M059J (cell line): ENCODE measurements at places on chromosomes 2 and 18. TPM values are rescaled to one million over a fixed set of nuclear protein-coding genes. Genes with fewer than 3 reads are reported as not detected.

- DNase-seq, result no peak
These were observed 5.6 kb upstream of the MBOAT2 start for GRCh38 chr2:9008951-9009664.

The SIX3 gene
- not detected in 2 replicates for total RNA-seq

DNA sequence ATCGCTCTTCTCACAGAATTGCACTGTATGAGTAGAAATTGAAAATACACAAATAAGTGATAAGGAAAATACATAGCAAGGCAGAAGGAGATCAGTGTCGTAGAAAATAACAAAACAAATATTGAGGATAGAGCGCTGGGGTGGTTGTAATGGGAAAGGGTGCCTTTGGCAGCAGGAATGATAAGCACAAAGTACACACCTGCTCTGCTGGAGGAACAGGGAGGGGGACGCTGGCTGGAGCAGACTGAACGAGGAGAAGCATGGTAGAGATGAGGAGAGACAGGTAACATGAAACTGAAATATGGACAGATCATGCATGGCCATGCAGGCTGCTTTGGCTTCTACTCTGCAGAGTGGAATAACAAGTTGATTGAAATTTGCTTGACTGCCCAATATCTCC is 181.2 kb upstream of the FSHR start:
- no peak for DNase-seq

- DNase-seq, result peak; percentile 39
These were observed 4.8 kb upstream of the STAT4 start for GRCh38 chr2:191155608-191156071.

DNA sequence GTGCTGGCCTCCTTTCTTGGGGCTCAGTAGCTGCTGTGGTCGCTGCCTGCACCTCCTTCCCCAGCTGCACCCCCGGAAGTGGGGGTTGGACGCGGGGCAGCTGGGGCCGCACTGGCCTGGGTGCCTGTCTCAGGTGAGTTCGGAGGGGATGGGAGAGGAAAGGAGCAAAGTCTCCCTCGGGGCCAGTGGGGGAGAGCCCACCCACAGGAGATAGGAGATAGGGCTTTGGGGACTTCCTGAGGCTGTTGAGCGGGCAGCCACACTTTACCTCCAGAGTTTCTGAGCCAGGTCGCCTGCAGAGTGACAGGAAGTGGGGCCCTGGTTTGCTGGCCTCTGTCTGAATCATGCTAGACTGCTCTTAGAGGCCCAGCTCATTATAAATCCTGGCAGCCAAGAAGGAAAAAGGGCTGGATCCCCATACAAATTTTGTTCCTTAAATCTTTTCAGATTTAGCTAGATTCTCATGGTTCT is 8.1 kb downstream of the MBP start:
- DNase-seq, result peak; percentile 63

The FBXO11 gene
- 14.9 and 28.3 TPM in 2 replicates for total RNA-seq

- DNase-seq, result peak; percentile 64
These were observed 85.7 kb upstream of the ODC1 start for GRCh38 chr2:10533811-10534321.

The RSAD2 gene
- total RNA-seq, result 117 and 157 TPM in 2 replicates

GRCh38 chr18:74976331-74976909 is 232.5 kb downstream of the PTGR3 start:
- DNase-seq, result no peak

GRCh38 chr2:119126650-119127049 is 31.9 kb downstream of the C1QL2 start:
- DNase-seq, result peak; percentile 17

GRCh38 chr2:63649829-63650228 is 61.1 kb downstream of the MDH1 start:
- DNase-seq, result no peak

The ASAP2 gene
- 14.9 and 17.2 TPM in 2 replicates for total RNA-seq

The KRTCAP3 gene
- not detected in 2 replicates for total RNA-seq

GRCh38 chr18:62550746-62551145 is 27.9 kb downstream of the ZCCHC2 start:
- no peak for DNase-seq

GRCh38 chr2:172639823-172640222 is 83.9 kb downstream of the PDK1 start:
- peak; percentile 91 for DNase-seq

DNA sequence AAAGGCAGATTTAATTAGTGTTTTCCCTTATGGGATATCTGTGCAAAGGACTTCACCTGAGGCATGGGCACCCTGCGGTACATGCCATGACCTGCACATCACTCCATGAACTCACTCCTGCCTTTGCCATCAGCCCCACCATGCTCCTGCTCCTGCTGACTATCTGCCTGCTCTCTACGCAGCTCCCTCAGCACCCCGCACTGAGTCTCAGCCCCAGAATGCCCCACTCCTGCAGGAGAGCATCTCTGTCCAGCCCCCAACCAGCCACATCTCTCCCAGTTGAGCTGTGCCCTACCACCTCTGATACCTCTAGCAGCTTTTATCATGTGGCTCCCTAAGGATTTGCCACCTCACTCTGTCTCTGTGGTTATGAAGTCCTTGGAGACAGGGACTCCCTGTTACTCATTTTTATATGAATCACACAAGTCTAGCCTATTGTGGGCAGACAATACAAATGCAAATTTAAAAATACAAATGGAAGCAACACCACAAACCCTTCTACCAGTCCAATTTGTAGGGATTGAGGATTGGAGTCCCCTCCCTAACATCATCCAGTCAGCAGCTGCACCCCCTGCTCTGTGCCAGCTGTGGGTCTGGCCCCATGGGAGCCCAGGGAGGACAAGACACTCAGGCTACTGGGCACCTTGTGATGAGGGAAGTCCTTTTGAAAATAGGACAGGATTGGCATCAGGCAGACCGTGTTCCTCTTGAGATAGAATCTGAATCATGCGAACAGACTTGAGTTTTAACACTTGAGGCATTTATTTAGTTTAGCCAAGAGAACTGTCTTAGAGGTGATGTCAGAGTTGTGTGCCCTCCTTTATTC is 689.6 kb upstream of the HS6ST1 start:
- DNase-seq, result no peak

- no peak for DNase-seq
These were observed 117.5 kb upstream of the NCKAP5 start for GRCh38 chr2:133685636-133686215.

The NEU2 gene
- not detected in 2 replicates for total RNA-seq

GRCh38 chr2:240421381-240421780 is 14.1 kb upstream of the GPC1 start:
- no peak for DNase-seq

DNA sequence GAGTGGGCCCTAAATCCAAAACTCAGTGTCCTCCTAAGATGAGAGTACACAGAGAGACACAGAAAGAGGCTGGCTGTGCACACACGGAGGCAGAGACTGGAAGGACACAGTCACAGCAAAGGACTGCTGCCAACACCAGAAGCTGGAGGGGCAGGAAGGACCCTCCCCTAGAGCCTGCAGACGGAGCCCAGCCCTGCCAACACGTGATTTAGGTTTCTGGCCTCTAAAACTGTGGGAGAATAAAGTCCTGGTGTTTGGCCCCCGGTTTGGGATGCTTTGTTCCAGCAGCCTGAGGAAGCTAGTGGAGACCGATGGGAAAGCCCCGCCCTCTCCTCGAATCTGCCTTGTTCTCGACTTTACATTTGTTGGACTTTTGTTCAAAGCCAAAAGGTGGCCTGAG is 10.6 kb downstream of the CNDP1 start:
- DNase-seq, result no peak

DNA sequence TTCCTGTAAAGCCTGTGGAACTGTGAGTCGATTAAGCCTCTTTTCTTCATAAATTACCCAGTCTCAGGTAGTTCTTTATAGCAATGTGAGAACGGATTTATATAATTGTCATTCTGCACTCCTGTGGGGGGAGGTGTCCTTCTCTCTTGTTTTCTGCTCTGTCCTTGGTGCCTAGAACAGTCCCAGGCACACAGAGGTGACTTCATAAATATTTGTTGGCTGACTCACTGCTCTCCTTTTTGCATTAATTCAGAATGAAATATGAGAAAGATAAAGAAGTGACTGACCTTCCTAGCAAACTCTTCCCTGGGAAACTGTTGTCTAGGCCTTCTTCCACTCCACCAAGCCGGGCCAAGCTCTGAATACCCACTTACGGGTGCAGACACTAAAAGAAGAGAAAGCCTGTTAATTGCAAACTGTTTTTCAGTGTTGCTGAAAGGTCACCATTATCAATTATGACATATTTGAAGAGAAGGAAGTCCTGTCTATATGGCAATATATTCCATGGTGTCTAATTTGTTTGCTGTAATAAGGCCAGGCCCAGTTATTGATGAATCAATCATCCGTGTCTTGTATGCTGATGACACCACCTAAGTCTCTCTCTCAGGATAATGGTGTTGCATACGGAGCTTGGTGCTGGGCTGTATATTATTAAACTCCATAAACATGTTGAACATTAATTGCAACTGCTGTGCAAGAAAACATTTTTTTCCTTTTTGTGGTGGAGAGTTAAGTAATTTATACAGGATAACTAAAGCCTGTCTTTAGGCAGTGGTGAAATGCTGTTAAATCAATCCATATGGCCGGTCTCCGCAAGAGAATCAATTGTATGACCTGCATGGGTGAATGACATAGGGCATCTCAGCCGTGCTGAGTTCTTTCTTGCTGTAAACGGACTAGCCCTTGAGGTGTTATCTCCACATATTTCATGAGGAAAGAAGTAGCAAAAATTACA is 567.5 kb downstream of the SLC4A3 start:
- DNase-seq, result peak; percentile 52

The FMNL2 gene
- total RNA-seq, result 6.5 and 13.2 TPM in 2 replicates

The DLX1 gene
- 5.6 and 6.8 TPM in 2 replicates for total RNA-seq

The PRSS56 gene
- not detected in 2 replicates for total RNA-seq

DNA sequence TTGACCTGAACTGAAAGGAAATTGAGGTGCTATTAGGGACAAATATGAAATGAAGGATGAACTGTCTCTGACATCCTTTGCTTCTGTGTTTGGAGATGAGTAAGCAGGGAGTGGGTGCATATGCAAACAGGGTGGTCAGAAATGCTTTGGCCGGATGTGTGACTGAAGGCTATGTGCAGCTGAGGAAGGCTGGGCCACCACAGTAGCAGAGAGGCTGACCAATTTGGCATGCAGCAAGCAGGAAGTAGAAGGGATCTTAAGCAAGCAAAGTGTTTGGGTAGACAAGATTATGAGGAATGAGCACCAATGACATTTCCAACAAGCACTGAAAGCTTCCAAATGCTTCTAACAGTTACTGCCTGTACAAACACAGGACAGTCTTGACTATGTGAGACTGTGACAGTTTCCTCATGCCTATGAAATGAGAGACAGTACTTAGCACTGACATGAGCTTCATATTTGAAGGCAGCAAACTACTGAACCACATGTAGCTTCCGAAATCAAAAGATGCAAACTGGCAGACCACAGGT is 3.3 kb upstream of the ACTR3 start:
- peak; percentile 83 for DNase-seq

DNA sequence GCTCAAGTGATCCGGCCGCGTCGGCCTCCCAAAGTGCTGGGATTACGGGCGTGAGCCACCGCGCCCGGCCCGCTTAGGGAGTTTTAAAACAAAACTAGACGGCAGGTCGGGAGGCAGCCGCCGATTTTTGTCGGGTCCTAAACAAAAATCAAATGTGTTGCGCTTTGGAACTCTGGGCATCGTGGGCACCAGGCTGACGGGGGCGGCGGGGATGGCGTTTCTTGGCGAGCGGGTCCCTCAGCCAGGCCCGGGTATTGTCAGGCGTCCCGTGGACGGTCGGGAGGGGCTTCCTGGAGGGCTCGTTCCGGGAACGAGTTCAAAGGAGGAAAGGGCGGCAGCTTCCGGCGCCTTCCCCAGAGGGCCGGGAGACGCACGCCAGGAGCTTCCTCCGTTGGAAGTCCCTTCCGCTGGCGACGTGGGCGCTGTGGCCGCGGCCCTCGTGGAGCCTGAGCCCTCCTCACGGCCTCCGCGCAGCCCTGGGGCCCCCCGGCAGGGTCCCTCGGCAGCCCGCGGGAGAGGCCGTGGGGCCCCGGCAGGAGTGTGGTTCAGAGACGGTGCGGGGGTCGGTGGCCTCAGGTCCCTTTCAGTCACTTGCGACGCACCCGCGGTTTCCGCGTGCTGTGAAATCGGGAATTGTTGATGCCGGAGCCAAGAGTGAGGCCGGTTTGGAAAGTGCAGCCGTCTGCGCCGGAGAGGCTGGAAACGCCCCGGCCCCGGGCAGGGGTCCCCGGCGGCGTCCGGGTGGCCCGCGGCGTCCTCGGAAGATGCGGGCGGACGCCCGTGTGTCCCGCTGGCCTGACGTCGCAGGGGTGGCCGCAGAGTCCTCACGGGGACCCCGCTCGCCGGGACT is 59.3 kb downstream of the EMILIN2 start:
- peak; percentile 43 for DNase-seq
